ENCODE measurements at places on chromosomes 7 and 10. TPM values are rescaled to one million over a fixed set of nuclear protein-coding genes. Genes with fewer than 3 reads are reported as not detected.

Gene BNIP3
- 41.1 TPM for polyA plus RNA-seq

Gene CYREN
- 21.6 TPM for polyA plus RNA-seq

Gene TMEM213
- polyA plus RNA-seq, result 0.14 TPM

Gene RSPH10B2
- 0.64 TPM for polyA plus RNA-seq

Gene BMPR1A
- 12.4 TPM for polyA plus RNA-seq

All from GM23338 (cell line).